Stimulated activated CD4-positive, alpha-beta T cell treated with anti-CD3 and anti-CD28 coated beads, TNF-alpha, amount 100 ng/mL, for 24 hours (primary cell): ENCODE measurements at places on chromosomes 13 and 19.

DNA sequence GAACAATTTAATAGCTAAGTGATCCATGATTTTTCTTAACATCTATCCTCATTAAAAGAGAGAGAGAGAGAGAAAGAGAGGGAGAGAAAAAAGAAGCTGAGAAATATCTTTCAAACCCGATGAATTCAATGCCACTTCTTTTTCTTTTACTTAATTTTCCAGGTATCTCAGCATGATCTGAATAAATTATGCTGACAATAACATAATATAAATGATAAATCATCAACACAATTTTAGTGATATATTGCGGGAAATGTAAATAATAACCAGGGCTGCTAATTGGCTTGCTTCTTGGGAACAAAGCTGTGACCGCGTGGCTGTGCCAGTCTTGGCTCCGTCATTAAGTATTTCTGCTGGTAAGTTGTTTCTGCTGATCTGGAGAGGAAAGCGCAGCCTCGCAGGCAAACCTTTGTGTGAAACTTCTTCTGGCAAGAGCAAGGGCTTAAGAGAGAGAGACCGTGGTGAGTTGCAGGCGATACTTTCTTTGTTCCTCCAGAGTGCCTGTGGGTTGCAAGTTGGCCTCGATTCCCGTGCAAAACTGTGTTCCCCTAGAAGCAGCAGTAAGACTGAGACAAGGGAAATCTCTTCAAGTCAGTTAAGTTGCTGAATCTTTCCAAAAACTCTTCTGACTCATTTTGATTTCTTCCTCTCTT is 489.1 kb upstream of the TSHZ3 start:
- no peak for DNase-seq

- DNase-seq, result no peak
These were observed 996 bp downstream of the ZNF524 start for GRCh38 chr19:55601084-55601483.

- DNase-seq, result no peak
These were observed 1514.7 kb upstream of the MIR17HG start for GRCh38 chr13:89832827-89833226.

DNA sequence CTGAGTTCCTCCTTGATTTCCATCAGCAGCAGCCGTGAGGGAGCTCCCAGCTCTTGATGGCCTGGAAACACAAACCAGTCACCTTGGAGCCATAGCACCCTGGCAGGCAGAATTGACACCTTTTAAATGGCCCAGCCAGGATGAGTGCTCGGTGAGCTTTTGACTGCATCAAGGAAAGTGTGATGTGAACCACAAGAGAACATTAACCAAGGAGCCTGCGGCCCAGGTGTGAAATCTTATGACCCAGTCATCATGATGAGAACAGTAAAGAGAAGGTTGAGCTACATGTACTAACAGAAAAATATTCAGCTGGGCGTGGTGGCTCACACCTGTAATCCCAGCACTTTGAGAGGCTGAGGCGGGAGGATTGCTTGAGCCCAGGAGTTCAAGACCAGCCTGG is 22.8 kb downstream of the SUGP2 start:
- no peak for DNase-seq

GRCh38 chr13:51937320-51938290 is 73.6 kb downstream of the ATP7B start:
- DNase-seq, result no peak

DNA sequence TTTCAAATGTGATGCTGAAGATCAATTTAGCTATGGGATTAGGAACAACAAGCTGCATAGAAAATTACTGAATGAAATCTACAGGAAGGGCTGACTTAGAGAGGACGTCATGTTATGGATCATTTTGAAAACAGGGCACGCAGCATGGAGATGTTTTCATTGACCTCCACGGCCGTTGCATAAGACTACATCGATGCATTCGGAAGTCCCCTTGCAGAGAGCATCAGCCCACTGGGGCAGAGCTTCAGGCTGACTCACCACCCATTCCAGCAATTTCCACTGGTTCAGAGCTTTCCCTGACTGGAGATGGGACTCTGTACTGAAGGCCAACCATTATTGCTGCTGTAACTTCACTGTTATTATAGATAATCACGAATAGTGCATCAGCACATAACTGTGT is 305.3 kb downstream of the IRS2 start:
- no peak for DNase-seq

DNA sequence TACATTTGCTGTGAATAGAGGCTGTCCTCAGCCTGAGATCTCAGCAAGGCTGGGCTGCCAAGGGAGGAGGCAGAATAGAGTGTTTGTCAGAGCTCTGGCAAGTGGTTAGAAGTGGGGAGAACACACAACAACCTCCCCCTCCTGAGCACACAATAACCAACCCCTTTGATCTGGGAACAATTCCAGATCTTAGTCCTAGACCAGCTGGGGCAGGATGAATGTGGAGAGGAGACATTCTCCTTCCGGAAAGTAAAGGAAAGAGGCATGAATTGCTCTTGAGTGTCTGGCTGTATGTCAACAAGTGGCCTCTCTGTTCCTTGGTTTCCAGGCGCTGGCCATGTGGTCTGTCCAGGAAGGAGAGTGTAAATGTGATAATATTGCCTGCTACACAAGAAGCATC is 114.9 kb upstream of the TMTC4 start:
- DNase-seq, result no peak

DNA sequence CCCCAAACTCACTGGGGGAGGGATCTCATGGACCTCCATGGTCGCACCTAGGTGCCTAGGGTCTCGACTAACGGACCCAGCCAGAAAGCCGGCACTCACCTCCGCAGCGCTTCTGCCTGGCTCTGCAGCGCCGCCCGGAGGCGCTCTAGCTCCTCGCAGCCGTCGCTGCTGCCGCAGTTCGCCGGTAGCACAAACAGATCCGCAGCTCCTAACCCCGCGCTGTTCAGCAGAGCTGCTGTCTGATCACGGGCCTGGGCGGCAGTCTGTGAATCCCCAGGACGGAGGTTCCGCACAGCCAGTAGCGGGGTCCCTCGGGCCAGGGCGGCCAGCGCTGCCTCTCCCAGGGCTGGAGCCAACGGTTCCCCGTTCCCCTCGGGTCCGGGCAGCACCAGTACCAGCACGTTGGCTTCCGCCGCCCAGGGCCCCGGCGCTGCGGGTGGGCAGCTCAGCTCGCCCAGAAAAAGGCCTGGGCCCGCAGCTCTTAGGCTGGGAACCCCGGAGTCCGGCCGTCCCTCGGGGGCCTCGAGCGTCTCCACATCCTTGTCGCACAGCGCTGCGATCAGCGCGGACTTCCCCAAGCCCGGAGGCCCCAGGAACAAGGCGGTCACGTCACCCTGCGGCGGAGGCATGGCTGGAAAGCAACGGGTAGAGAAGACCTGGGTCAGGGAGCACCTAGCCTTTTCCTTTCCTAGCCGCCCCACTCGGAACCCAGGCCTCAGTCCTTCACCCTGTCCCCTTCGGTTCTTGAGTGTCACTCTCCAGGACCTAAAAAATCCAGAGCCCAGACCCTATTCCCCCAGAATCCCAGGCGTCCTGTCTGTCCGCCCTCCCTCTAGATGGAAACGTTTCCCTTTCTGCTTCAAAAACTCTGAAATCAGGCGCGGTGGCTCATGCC is 977 bp downstream of the IRGQ start:
- DNase-seq, result peak; percentile 46

GRCh38 chr19:19540715-19541515 is 2.9 kb downstream of the CILP2 start:
- peak; percentile 52 for DNase-seq

DNA sequence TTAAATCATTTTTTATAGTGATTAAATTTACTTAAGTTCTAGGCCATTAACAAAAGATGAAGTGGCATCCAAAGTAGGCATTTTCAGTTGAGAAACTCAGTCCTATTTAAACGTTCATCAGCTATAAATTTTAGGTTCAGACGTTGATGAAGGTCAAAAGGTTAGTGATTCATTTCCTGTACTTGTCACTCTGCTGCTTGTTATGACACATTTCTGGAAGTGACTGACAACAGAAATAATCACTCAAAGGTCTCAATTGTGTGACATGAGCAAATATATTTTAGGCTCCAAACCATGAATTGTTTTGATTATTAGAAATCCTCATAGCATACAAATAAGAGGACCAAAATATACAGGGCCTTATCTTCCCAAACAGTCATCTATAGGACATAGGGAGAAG is 10.3 kb upstream of the EDNRB start:
- no peak for DNase-seq

DNA sequence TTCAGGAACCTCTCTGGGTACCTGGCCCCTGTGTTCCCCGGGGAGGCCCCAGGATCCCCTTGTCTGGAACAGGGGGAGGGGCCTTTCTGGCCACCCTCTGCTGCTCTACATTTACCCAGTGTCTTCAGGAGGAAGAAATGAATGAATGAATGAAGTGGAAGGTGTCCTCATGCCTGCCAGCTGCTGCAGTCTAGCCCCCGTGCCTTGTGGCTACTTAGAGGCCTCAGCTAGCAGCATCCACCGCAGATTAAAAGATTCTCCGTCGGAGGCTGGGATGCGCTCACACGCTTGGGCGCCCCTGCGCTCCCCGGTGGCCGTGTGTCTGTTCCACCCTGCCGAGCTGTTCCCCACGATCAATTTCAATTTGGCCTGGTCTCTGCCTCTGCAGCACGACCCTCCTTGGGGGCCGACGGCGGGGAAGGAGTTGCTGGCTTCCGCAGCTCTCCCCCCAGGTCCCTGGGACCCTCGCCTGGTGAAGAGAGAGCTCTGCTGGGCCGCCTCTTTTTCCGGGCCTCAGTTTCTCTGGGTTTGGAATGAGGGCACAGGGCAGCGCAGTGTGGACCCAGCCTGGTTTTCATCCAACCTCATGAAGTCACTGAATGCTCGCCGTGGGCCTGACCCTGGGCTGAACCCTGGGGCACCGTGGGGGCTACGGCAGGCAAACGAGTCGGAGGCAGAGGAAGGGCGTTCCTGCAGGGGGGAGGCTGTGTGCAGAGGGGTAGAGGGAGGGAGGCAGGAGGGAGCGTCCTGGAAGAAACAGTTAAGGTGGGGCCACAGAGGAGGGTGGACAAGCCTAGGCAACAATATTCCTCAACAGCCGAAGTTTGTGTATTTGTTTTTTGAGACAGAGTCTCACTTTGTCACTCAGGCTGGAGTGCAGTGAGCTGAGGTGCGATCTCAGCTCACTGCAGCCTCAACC is 28.3 kb downstream of the EFNA2 start:
- DNase-seq, result no peak

GRCh38 chr13:99269627-99270241 is 11.6 kb upstream of the GPR18 start:
- DNase-seq, result no peak

- DNase-seq, result no peak
These were observed at the start of gene SPINT2 for GRCh38 chr19:38264486-38265212. SPINT2 (plus strand) TSS chr19:38264573; CDS start chr19:38264893, 320 bp downstream.

DNA sequence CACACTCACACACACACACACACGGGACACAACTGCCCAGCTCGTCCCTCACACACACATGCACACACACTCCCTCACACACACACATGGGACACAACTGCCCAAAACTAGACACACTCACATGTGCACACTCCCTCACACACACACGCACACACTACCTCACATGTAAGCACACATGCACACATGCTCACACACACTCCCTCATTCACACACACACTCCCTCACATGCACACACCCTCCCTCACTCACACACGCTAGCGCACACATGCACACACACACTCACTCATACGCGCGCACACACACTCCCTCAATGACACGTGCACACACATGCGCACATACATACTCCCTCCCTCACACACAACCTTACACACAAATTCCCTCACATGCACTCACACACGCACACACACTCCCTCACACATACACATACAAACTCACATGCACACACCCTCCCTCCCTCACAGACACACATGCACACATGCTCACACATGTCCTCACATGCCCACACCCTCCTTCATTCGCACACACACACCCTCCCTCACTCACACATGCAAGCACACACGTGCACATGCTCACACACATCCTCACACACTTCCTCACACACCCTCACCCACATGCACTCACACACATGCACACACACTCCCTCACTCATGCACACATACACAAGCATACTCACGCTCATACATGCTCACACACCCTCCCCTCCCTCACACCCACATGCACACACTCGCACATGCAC is 9.0 kb upstream of the RASA3 start:
- no peak for DNase-seq

DNA sequence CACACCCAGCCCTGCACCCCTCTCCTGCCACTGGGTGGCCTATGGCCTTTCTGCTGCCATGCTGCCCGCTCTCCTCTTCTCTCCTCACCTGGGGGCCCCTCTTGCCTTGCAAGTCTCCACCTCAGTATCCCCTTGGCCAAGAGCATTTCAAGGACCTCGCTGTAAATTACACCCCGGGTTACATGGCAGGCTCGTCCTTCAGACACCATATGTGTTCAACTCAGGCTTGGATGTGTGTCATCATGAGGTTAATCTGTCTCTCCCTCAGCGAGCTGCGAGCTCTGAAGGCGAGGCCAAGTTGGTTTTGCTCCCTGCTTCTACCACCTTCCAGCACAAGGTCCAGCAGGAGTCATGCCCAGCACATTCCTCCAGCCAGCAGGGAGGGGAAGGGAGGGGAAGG is 74.8 kb upstream of the TM9SF2 start:
- DNase-seq, result no peak

DNA sequence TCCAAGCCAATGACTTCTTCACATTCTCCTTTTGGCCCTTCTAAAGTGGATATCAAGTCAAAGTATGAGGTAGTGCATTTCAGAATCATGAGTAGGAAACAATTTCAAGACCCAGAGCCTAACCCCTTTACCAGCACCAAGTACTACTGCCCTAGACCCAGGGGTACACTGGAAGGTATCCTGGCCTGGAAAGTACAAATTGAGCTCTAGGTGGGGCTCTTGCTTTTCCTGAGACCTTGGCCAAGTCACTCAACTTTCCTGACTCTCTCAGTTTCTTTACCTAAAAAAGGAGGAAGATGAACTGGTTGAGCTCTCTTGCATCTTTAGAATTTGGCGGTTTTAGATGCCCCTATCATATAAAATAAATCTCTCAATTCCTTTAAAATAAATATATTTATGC is 204.7 kb downstream of the FGF14 start:
- DNase-seq, result no peak

GRCh38 chr19:10095622-10095947 is 6.9 kb downstream of the ANGPTL6 start:
- DNase-seq, result no peak

- no peak for DNase-seq
These were observed 137.4 kb downstream of the VWA8 start for GRCh38 chr13:41823476-41823875.

- no peak for DNase-seq
These were observed 18.2 kb downstream of the FFAR2 start for GRCh38 chr19:35466259-35466658.

GRCh38 chr13:76991432-76991795 is 467 bp upstream of the CLN5 start:
- DNase-seq, result peak; percentile 52

DNA sequence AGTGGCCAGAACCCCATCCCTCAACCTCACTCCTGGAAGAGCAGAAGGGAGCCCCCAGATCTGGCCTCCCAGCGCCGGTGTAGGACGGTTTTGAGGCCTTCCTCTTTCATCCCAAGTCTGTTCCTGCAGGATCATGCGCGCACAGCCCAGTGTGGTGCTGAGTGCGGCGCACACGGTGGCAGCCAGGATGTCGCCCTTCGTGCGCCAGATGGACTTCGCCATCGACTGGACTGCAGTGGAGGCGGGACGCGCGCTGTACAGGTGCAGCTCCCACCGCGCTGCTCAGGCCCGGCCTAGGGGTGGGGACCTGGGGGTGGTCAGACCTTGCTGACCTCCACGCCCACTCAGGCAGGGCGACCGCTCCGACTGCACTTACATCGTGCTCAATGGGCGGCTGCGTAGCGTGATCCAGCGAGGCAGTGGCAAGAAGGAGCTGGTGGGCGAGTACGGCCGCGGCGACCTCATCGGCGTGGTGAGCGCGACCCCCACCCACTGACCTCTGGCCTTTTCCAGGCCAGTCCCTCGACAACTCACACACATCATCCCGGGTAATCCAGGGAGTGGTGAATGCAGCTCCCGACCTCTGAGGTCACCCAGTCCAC is 14.8 kb downstream of the PNPLA6 start:
- DNase-seq, result no peak
